ENCODE measurements at places on chromosomes 5 and 9.

DNA sequence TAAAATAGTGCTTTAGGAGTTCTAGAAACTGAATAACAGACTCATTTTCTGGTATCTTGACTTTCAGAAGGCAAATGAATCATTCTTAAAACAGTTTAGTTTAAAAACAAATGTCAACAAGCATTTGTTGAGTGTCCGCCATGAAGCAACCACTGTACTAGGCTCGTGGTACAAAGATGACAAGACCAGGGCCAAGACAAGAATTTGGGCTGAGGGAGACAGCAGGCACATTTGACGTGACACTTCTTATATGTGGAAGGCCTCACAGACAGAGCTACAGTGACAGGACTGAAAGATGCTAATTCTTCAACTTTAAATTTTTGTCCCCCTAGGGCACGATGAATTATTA, 14.4 kb upstream of the ZNF131 start:
- DNase-seq: no peak

DNA sequence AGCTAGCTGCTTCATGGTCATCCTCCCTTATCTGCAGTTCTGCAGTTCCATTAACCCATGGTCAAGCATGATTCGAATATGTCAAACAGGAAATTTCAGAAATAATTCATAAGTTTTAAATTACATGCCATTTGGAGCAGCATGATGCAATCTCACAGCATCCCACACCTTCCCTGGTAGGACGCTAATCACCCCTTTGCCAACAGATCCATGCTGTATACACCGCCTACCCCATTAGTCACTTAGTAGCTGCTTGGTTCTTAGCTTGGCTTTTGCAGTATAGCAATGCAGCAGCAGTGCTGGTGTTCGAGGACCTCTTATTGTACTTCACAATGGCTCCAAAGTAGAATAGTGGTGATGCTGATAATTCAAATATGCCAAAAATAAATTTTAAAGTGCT, 739.7 kb upstream of the CDH9 start:
- no peak for DNase-seq

DNA sequence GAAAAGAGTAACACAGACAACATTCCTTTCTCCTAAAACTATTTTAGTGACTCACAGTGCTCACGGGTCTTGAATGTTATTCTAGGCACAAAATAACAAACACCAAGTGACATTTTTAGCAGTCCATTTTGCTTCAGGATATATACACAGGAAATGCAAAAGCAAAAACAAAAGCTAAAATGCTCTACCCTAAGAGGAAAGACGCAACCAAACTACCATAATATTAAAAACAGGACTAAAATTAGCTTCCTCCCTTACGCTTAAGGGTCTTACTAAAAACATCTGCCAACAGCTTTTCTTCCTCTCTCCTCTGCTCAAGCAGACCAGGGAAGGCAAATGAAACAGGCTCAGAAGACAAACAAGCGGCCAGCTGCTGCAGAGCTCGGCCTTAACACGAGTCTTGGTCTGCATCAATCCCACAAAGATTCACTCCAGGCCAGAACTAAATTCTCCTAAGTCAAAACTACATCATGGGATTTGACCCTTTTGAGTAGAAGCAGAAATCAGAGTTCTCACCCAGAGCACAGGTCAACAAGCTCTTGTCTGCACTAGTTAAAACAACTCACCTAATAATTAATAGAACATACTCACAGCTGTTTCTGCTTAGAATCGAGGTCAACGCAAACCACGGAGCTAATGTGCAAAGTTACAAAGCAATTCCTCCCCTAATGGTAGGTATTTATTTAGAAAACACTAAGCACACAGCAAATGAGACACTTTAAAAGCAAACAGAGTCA, 62.3 kb downstream of the RAPGEF1 start:
- no peak for DNase-seq

DNA sequence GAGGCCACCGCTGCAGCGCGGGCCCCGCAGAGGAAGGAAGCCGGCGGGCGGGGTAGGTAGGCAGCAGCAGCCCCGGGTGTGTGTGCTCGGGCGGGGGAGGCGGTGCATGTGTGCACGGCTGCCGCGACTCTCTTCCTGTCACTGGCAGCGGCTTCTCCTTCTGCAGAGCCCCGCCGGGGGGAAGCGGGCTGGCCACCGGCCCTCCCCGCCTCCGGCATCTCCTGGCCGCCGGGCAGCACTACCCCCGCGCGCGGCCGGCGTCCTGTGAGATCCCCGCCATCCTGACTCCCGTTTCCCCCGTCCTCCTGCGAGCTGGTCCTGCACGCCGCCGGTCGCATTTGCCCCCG, 315 bp downstream of the PIK3R1 start:
- peak; percentile 93 for DNase-seq

DNA sequence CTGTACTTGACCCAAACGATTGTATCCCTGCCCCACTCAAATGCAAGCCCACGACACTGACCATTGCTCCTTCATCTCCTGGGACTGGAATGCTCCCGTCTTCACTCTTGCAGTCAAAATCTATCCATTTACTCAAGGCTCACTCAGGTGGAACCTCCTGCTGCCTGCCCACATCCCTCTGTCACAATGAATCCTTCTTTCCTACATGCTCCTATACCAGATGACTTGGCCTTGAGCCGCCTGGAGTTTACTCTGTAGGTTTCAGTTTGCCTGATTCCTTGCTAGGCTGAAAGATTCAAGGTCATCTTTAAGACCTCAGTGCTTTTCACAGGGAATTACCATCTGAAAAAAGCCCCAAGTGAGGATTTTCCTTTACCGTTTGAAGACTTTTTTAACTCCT, 264.1 kb downstream of the GLIS3 start:
- no peak for DNase-seq

GRCh38 chr9:95611354-95611753, 94.6 kb upstream of the PTCH1 start:
- no peak for DNase-seq

GRCh38 chr9:94971378-94972131, 245.1 kb downstream of the AOPEP start:
- DNase-seq: no peak

Measured in stimulated activated naive CD4-positive, alpha-beta T cell (primary cell).